ENCODE measurements at places on chromosomes 1 and 21.

GRCh38 chr1:63794939-63795378, 21.1 kb downstream of the ROR1 start:
- no peaks in the 10 kb centered on the region for H3K4me1 ChIP-seq
- no peak for DNase-seq
- no peaks in the 10 kb centered on the region for H3K36me3 ChIP-seq
- H3K27me3 ChIP-seq = no peaks in the 10 kb centered on the region
- no peak overlapping the region for H3K27ac ChIP-seq

DNA sequence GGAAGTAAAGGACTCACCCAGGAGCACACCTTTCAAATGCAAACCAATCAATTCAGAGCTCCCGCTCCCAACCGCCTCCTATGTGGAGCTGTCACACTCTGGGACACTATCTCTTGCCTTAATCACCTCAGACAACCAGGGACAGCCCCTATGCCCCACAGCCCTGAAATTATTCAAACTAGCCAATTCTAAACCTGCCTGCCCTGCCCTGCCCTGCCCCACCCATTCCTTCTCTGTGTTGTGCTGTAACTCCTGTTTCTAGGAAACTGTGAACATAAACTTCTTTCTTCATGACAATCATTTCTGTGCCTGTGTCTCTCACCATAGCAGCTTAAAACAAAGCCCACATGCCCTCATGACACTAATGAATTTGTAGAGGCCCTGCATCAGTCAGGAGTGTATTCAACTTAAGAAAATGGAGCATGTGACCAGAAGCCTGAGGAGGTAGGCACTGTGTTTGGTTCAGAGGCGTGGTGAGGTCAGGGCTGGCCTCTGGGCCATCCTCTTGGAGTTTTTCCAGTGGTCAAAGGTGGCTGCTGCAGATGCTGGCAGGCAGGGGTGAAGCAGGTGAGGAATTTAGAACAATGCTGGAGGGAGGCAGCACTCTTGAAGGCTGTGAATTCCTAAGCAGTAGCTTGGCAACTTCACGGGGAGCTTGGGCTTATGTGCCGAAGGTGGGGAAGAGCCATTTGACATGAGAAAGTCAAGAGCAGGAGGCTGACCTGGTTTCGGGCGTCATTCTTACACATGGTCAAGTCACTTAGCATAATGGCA, 74.5 kb downstream of the RHOU start:
- peaks cover 17% of the 10 kb centered on the region for H3K4me1 ChIP-seq
- H3K27me3 ChIP-seq = no peaks in the 10 kb centered on the region
- no peaks in the 10 kb centered on the region for H3K36me3 ChIP-seq
- H3K4me3 ChIP-seq = no peak overlapping the region

DNA sequence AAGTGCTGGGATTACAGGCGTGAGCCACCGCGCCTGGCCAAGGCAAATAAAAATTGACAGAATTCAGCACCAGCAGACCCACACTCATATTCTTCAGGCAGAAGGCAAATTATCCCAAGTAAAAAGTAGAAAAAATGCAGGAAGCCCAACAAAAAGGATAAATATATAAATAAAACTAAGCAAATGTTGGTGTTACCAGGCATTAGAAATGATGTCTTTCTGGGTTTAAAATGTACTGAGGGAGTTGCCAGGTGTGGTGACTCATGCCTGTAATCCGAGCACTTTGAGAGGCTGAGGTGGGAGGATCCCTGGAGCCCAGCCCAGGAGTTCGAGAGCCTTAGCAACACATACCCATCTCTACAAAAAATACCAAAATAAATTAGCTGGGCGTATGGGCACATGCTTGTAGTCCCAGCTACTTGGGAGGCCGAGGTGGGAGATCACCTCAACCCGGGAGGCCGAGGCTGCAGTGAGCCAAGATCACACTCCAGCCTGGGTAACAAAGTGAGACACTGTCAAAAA, 6.3 kb downstream of the INTS11 start:
- no peaks in the 10 kb centered on the region for H3K4me1 ChIP-seq
- no peak for DNase-seq
- no peaks in the 10 kb centered on the region for H3K36me3 ChIP-seq
- no peak overlapping the region for H3K4me3 ChIP-seq

GRCh38 chr21:39037807-39038405, 145.3 kb downstream of the PSMG1 start:
- H3K4me3 ChIP-seq = no peak overlapping the region
- H3K27ac ChIP-seq = no peak overlapping the region
- no peak for DNase-seq
- peaks cover 11% of the 10 kb centered on the region for H3K4me1 ChIP-seq

- no peak overlapping the region for H3K27ac ChIP-seq
- H3K36me3 ChIP-seq = no peaks in the 10 kb centered on the region
- no peak for DNase-seq
- H3K4me3 ChIP-seq = no peak overlapping the region
Measured at GRCh38 chr1:205787287-205787916, 12.1 kb upstream of the RAB29 start.

DNA sequence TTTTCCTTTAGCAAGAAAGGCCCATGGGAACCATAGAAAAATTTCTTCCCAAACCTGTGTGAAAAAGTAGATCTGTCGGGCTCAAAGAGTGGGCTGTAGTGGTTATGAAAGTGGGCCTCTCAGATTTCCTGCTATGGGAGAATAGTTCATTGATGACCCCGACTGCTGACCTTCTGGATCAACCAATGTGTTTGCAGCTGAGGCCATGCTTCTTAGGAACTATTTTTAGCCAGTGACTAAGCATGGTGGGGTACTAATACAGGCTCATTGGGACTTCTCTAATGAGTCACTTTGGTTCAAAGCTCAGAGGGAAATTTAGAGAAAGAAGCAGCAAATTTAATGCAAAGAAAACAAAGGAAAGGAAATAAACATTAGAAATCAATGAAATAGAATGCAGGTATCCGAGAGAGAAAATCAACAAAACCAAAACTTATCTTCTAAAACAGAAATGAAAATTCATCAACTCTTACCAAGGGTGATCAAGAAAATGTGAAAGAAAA, 12.6 kb upstream of the PSMA5 start:
- no peak for DNase-seq
- no peak overlapping the region for H3K4me3 ChIP-seq
- H3K4me1 ChIP-seq = no peaks in the 10 kb centered on the region
- H3K27ac ChIP-seq = no peak overlapping the region
- no peaks in the 10 kb centered on the region for H3K36me3 ChIP-seq
- H3K27me3 ChIP-seq = no peaks in the 10 kb centered on the region

DNA sequence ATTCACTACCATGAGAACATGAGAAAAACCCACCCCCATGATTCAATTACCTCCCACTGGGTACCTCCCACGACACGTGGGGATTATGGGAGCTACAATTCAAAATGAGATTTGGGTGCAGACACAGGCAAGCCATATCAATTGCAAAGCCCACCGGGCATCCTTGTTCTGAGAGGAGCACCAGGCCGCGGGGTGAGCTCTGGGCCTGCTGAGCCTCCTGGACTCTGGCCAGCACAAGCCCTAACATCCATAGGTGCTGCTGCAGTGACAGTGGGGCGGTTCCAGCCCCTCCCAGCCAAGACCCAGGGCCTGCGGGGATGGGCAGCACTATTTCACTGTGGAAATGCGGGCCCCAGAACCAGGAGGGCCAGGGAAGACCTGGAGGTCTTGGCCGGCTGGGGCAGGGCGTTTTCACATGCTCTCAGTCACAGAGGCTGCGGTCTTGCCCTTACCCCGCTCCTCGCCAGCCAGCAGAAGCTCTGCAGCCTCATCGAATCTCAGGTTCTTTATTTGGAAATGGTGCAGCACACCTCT, 103.8 kb downstream of the PCBP3 start:
- H3K4me1 ChIP-seq = no peaks in the 10 kb centered on the region
- no peaks in the 10 kb centered on the region for H3K36me3 ChIP-seq
- no peaks in the 10 kb centered on the region for H3K27me3 ChIP-seq
